Endothelial cell (in vitro differentiated cells): ENCODE measurements at places on chromosomes 11 and 22. TPM values are rescaled to one million over a fixed set of nuclear protein-coding genes. Genes with fewer than 3 reads are reported as not detected.

The TBX10 gene
- not detected for total RNA-seq

The PARVA gene
- total RNA-seq: 53.3 TPM

The PLXNB2 gene
- 96.5 TPM for total RNA-seq

The CCDC116 gene
- total RNA-seq: 0.36 TPM

The LARGE2 gene
- 0.95 TPM for total RNA-seq

The C11orf97 gene
- total RNA-seq: not detected

The ZC3H12C gene
- 6.4 TPM for total RNA-seq

The SLC5A12 gene
- 0.21 TPM for total RNA-seq

The OR8G1 gene
- total RNA-seq: 0.13 TPM

The APOL5 gene
- not detected for total RNA-seq

The MMP3 gene
- total RNA-seq: not detected

The MRGPRX3 gene
- 0.21 TPM for total RNA-seq

The NPAT gene
- total RNA-seq: 15.7 TPM

The RASL10A gene
- total RNA-seq: 30.1 TPM

The MYOD1 gene
- not detected for total RNA-seq

The UCP3 gene
- 1.6 TPM for total RNA-seq
